ENCODE measurements at places on chromosomes 13 and 19. TPM values are rescaled to one million over a fixed set of nuclear protein-coding genes. Genes with fewer than 3 reads are reported as not detected.
A peak's percentile ranks its signal among the peaks of the same experiment; 100 is the strongest.

DNA sequence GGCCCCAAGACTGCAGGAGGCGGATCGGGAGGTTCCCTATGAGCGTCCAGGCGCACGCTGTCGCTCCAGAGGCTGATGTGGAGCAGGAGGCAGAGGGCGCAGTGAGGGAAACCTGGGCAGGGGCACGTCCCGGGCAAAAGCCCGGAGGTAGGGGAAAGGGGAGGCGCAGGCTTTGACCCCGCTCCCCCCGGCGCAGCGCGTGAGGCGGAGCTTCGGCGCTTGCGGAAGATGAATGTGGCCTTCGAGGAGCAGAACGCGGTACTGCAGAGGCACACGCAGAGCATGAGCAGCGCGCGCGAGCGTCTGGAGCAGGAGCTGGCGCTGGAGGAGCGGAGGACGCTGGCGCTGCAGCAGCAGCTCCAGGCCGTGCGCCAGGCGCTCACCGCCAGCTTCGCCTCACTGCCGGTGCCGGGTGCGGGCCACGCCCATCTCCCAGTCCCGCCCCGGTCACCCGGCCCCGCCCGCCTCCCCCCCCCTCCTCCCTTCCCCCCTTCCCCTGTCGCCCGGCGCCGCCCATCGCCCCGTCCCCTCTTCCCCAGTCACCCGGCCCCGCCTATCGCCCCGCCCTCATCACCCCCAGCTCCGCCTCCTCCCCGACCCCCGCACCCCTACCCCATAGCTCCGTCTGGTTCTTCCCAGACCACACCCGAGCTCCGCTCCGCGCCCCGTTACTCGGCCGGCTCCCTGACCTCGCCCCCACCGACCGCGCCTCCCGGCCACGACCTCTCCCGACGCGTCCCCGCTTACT, 4.1 kb downstream of the HMG20B start:
- H3K27me3 ChIP-seq, result no peaks in the 10 kb centered on the region
- peaks cover 43% of the 10 kb centered on the region for H3K4me1 ChIP-seq
- DNase-seq, result no peak
- H3K4me3 ChIP-seq, result peak overlapping the region; percentile 40
- peaks cover 4% of the 10 kb centered on the region for H3K36me3 ChIP-seq

ZNF256 gene
- 12.0 TPM for total RNA-seq

ZNF584 gene
- 15.8 TPM for total RNA-seq

APLP1 gene
- 1.6 TPM for total RNA-seq

- no peaks in the 10 kb centered on the region for H3K27me3 ChIP-seq
- DNase-seq, result no peak
- no peaks in the 10 kb centered on the region for H3K4me1 ChIP-seq
- no peaks in the 10 kb centered on the region for H3K36me3 ChIP-seq
- no peak overlapping the region for H3K4me3 ChIP-seq
Measured at GRCh38 chr19:19956434-19957075, 55.8 kb downstream of the ZNF93 start.

MADCAM1 gene
- total RNA-seq, result not detected

DNA sequence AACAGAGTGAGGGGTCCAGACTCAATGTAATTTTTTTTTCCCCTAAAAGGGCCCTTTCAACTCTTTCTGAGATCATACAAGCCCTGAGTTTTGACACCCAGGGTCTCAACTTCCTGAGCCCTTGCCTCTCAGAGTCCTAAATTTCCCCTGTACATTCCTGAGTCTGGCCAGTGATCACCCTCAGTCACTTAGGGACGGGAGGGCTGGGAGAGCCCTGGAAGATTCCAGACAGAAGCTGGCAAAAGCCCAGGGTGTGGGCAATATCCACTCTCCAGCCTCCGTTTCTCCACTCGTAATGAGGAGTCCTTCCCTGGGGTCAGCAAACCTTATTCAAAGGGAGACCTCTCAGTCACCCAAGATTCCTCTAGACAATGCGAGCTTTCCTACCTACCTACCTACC, 1.6 kb downstream of the PPP1R13L start:
- peaks cover 83% of the 10 kb centered on the region for H3K4me1 ChIP-seq
- peak overlapping the region; percentile 68 for H3K4me3 ChIP-seq
- no peak for DNase-seq
- H3K27ac ChIP-seq, result peak overlapping the region; percentile 96
- H3K36me3 ChIP-seq, result no peaks in the 10 kb centered on the region
- H3K27me3 ChIP-seq, result no peaks in the 10 kb centered on the region

PPAN gene
- 41.9 TPM for total RNA-seq

DNA sequence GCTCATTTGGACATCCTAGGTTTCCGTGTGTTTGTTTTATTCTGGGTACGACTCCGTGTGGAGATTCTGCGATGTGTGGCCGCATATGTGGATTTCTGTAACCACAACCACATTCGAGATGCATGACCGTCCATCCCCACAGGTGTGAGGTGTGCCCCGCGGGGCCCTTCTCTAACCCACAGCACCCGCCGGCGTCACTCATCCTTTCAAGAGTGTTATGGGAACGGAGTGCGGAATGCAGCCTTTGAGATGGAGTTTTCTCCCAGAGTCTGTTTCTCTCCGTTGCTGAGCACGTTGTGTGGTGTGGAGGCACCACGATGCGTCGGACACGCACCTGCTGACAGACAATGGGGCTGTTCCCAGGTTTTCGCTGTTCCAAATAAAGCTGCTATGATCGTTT, 40.0 kb downstream of the C13orf46 start:
- H3K4me3 ChIP-seq, result no peak overlapping the region
- H3K27ac ChIP-seq, result no peak overlapping the region
- no peaks in the 10 kb centered on the region for H3K36me3 ChIP-seq
- H3K27me3 ChIP-seq, result peaks cover 3% of the 10 kb centered on the region

CASP14 gene
- total RNA-seq, result 193 TPM

MBD3L2 gene
- not detected for total RNA-seq

DNA sequence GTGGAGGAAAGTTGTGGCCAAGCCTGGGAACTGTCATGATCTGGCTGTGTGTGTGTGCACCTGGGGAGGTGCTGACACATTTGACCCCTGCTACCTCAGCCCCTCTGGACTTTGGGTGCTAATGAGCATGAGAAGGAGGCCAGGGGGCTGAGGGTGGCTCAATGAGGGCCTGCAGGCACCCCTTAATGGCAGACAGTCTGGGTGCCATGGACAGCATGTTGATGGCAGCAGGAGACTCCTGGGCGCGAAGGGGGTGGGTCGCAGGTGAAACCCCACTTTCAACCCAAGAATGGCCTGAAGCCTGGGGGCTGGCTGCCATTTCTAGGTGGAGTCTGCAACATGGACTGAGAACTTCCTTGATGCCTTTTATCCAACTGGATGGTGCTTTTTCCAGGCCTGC, 216.4 kb upstream of the TRPC4 start:
- peaks cover 9% of the 10 kb centered on the region for H3K36me3 ChIP-seq
- H3K27ac ChIP-seq, result no peak overlapping the region
- H3K27me3 ChIP-seq, result no peaks in the 10 kb centered on the region
- H3K4me3 ChIP-seq, result no peak overlapping the region
- no peaks in the 10 kb centered on the region for H3K4me1 ChIP-seq

- H3K4me1 ChIP-seq, result no peaks in the 10 kb centered on the region
- H3K4me3 ChIP-seq, result no peak overlapping the region
- no peak for DNase-seq
Measured at GRCh38 chr13:37797631-37798030, 71.9 kb downstream of the TRPC4 start.

DNA sequence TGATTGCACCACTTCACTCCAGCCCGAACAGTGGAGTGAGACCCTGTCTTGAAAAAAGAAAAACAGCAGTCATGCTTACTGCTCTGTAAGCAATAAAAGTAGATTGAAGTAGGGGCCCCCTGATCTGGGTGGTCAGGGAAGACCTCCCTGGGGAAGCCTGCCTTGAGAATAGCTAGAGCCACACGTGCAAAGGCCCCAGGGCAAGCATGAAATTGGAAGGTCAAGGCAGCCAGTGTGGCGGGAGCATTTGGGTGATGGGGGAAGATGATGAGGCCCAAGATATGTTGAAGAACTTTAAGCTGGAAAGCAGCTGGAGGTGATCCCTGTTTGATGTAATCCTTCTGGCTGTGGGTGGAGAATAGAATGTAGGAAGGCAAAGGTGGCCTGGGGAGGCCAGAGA, 104.4 kb downstream of the SIPA1L3 start:
- no peaks in the 10 kb centered on the region for H3K4me1 ChIP-seq
- H3K27ac ChIP-seq, result no peak overlapping the region
- H3K27me3 ChIP-seq, result no peaks in the 10 kb centered on the region
- H3K4me3 ChIP-seq, result no peak overlapping the region

DNA sequence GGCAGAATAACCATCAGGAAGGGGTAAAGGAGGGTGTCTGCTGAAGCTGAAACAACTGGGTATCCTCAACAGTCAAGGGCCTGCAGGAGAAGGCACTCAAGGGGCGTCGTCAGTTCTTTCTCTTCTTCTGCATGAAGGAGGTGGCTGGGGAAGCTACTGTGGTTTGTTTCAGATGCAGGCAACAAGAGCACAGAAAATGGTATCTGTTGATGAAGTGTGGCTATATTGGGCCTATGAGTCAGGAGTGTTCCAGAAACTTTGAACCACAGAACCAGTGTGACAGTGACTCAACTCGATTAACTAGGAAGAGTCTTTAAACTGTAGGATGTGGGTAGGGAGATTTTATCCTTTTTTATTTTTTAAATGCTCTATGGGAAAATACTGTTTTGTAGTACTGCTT, 686.3 kb downstream of the FGF9 start:
- H3K27me3 ChIP-seq, result no peaks in the 10 kb centered on the region
- no peak overlapping the region for H3K27ac ChIP-seq
- DNase-seq, result no peak
- H3K4me3 ChIP-seq, result no peak overlapping the region

GRCh38 chr19:47490847-47491246, 6.8 kb upstream of the KPTN start:
- H3K4me1 ChIP-seq, result no peaks in the 10 kb centered on the region
- no peak for DNase-seq
- no peaks in the 10 kb centered on the region for H3K27me3 ChIP-seq

ZNF792 gene
- total RNA-seq, result 2.5 TPM

Measured in suprapubic skin (tissue), 4 donors.